MM.1S (cell line): ENCODE measurements at places on chromosomes 4 and X.

DNA sequence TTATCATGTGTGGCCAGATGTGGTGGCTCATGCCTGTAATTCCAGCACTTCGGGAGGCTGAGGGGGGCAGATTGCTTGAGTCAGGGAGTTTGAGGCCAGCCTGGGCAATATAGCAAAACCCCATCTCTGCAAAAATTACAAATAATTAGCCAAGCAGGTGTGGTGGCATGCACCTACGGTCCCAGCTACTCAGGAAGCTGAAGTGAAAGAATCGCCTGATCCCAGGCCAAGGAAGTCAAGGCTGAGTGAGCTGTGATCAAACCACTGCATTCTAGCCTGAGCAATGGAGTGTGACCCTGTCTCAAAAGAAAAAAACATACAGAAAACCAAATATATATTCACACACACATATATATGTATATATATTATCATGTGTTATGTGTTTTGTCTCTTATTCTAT, 15.0 kb downstream of the APELA start:
- no peak for DNase-seq

GRCh38 chr4:87934157-87934704, 41.3 kb upstream of the SPP1 start:
- no peak for DNase-seq

DNA sequence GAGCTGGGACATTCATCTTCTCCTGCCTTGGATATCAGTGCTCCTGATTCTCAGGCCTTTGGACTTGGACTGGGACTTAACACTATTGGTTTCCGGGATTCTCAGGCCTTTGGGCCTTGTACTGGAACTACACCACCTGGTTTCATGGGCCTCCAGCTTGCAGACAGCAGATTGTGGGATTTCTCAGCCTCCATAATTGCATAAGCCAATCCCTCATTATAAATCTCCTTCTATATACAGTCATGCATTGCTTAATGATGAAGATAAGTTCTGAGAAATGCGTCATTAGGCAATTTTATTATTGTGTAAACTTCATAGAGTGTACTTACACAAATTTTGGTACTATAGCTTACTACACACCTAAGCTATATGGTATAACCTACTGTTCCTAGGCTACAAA, 8.9 kb upstream of the CCNG2 start:
- DNase-seq: no peak

- no peak for DNase-seq
Measured at GRCh38 chr4:139958739-139959098, 195.3 kb downstream of the MAML3 start.

GRCh38 chrX:104112326-104112951, at the start of gene ZCCHC18:
TSS of gene ZCCHC18 (plus strand) at chrX:104112523. CDS start at chrX:104114112, 1,589 bp downstream.
- peak; percentile 68 for DNase-seq

GRCh38 chrX:114500622-114501021, 83.3 kb upstream of the HTR2C start:
- DNase-seq: no peak

DNA sequence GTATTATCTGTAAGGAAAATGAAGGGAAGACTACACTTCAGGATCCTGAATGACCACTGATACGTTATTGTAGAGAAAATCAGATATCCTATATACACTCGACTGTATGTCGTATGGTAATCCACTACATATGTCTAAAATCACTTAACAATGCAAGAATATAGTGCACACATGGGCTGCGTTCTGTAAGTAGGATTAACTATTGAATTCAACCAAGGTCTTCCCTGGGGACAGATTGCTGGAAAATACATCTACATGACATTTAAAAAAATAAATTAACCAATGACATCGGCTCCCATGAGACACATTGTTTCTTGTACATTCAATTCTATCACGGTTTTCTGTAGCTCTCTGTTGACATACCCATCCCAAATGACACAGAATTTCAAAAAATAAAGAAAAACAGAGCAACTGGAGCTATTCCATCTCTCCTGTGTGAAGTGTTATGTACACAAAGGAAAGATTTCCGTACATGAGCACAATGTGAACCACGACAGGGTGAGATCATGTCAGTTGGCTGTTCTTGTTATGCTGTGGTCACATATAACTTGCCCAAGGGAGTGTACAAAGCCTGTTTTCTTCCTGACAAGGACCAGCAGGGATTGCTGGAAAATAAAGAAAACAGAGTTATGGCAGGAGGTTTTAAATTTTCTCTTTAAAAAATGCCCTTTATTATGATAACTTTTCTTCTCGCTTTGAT, 6.1 kb downstream of the ENOX2 start:
- no peak for DNase-seq

GRCh38 chr4:150007512-150007911, 70.7 kb upstream of the DCLK2 start:
- no peak for DNase-seq

DNA sequence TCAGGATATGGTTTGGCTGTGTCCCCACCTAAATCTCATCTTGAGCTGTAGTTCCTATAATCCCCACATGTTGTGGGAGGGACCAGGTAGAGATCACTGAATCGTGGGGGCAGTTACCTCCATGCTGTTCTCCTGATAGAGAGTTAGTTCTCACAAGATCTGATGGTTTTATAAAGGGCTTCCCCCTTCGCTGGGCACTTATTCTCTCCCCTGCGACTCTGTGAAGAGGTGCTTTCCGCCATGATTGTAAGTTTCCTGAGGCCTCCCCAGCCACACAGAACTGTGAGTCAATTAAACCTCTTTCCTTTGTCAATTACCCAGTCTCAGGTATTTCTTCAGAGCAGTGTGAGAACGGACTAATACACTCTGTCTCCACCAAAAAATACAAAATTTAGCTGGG, 291.9 kb downstream of the BCOR start:
- DNase-seq: no peak

DNA sequence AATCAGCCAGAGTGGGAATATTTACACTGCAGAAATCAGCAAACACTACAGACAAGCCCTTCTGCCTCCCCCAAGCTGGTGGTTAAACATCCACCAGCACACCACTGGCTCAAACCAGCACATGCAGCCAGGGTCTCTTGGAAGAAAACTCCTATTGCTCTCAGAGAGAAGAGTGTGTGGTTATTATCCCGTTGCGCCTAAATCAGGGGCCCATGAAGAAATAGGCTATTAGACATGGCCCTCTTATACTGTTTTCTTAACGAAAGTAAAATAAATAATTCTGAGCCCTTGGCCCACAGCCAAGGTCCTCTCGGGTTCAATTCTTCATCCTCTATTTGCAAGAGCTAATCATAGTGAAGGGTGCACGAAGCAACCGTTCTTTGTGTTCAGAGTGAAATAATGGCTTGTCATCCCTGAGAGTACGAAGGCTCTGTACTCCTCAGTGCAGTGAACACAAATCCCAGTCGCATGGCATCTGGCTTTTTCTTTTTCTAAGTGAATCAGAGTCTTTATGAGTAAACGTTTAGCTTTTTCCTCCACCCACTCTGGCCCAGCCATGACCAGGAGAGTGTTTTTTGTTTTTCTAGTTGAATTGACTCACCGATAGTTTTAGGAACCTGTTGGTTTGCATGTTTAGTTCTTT, 33.4 kb upstream of the RBM47 start:
- no peak for DNase-seq
